Activated gamma-delta T cell treated with anti-CD3 and anti-CD28 coated beads, Interleukin-2, amount 50 U/mL, for 16 hours (primary cell): ENCODE measurements at places on chromosomes 5 and 9.

- DNase-seq: peak; percentile 26
These were observed 21.1 kb downstream of the FAM219A start for GRCh38 chr9:34437006-34437925.

- DNase-seq: no peak
These were observed 10.6 kb upstream of the UBAP2 start for GRCh38 chr9:34059281-34059680.

DNA sequence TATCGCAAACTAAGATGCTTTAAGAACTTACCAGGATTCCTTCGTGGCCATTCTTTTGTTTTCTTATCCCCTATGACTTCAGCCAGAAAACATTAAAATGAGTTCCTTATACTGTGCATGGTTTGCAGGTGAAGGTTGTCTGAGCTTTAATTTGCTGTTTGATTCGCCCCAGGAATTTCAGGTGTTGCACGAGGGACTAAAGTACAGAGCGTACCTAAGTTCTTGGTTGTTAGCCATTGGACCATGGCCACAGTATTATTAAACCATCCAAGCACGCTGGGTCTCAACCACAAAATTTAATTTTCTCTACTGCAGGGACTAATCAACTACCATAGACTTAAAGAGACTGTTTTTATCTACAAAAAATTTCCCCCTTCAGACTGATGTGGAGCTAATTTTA lies 208.4 kb upstream of the MPDZ start:
- DNase-seq: no peak

GRCh38 chr9:115373000-115373709 lies 255.2 kb upstream of the TNC start:
- DNase-seq: no peak

- no peak for DNase-seq
These were observed 269.0 kb downstream of the GADD45G start for GRCh38 chr9:89873801-89874200.

DNA sequence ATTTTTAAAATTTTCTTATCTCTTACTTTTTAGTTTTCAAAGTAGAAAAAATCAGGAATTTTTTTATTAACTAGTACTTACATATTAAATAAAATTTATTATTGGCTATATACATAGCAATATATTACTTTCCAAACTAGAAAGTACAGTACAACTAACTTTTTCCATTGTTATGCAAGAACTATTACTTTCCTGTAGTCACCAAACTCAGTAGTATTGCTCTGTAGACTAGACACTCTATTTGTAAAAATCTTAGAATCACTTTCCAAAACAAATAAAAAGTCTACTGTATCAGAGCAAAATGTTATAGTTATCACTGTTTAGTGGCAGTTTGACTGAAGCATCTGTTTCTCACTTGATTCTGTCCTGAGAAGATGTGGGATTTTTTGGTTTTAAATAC lies 55.3 kb upstream of the MACIR start:
- DNase-seq: no peak

DNA sequence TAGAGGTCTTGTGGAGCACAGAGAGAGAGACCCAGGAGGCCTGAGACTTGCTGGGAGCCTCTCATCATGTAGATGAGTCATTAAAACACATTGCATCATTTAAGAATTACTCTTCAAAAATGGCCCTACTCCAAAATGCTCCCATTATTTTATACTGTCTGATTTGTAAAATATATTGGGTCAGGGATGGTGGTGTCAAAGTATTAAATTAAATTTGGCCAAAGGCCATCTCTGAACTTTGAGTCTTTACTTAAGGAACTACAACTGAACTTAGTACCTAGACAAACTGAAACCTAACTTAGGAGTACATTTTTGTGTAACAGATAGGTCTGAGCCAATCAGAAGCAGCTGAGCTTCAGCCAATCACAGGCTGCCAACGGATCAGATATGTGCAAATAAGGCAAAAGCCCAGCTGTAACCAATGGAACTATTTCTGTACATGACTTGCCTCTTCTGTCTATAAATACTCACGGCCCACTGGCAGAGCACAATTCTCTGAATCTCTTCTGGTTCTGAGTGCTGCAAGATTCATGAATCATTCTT lies 657.2 kb downstream of the TLE1 start:
- DNase-seq: no peak

GRCh38 chr5:146306838-146307237 lies 31.8 kb upstream of the POU4F3 start:
- no peak for DNase-seq

DNA sequence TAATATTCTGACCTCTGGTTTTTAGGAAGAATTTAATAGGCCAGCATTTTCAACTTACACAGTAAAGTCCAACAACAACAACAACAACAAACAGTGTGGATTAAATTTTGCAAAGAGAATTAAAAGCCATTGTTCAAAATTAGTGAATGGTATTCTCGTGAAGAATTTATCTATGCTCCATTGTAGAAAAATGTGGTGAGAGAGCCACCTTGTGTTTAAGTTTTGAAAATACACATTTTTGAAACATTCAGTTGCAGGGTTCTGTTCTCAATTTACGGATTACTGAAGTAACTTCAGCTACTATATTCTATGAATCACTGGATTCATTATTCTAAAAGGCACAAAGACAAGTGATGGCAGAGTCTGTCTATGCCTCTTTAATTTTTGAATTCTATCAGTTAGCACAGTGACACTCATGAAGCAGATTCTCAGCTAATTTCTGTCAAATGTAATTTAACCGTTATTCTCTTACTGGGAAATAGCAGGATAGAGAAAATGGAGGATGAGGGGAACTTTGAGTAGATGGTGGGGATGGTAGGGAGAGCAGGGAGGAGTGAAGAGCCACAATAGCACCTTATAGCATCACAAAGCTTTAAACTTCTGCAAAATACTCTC lies 11.0 kb downstream of the CCDC152 start:
- no peak for DNase-seq
